Stimulated activated naive B cell treated with anti-CD40 and anti-IgM and Interleukin-4, amounts not matched to agents 10 μg/mL and 1 μg/mL and 100 μg/mL, for 72 hours (primary cell): ENCODE measurements at places on chromosomes 5 and 9.
A peak's percentile ranks its signal among the peaks of the same experiment; 100 is the strongest.

DNA sequence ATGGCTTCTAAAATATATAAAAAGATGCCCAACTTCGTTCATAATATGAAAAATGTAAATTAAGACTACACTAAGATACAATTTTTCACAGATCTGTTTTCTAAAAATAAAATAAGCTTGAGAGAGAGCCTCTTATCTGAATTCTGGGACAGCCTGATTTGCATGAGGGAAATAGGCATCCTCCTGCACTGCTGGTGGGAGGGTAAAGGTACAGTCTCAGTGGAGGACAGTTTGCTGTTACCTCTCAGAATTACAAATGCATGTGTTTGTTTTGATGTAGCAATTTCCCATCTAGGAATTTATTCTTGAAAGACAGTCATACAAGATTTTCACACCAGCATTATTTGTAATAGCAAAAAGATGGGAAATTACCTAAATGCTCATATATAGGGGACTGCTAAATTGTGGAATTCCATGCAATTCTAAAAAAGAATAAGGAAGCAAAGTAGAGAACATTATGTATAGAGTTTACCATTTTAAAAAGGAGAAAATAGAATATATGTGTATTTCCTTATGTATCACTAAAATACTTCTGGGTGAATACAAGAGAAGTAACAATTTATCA, 75.7 kb downstream of the ZSWIM6 start:
- DNase-seq, result no peak

GRCh38 chr9:2602704-2603116, 18.9 kb upstream of the VLDLR start:
- no peak for DNase-seq

GRCh38 chr9:101337237-101337636, 47.6 kb downstream of the BAAT start:
- DNase-seq, result no peak

DNA sequence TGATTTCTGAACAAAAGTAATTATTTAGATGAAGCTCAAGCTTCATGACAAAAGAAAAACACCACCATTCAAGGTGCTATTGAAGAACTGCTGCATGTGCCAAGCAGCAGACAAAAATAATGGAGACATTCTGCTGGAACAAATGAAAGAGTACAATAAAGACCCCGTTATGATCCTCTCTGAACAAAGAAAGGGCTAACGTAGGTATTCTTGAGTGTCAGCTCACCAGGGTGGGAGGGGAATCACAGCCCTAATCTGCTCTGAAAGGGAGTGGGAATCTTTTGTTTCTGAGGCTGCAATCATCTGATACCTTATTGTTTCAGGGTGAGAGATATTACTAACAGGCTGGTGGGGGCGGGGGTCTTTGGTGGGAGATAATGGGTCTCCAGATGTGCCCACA, 15.4 kb downstream of the CEMIP2 start:
- no peak for DNase-seq

- no peak for DNase-seq
These were observed 65.7 kb downstream of the IRX2 start for GRCh38 chr5:2685651-2686272.

- DNase-seq, result no peak
These were observed 31.6 kb downstream of the TMEM161B start for GRCh38 chr5:88236866-88237642.

- no peak for DNase-seq
These were observed 92.6 kb downstream of the DPYSL3 start for GRCh38 chr5:147417135-147417813.

DNA sequence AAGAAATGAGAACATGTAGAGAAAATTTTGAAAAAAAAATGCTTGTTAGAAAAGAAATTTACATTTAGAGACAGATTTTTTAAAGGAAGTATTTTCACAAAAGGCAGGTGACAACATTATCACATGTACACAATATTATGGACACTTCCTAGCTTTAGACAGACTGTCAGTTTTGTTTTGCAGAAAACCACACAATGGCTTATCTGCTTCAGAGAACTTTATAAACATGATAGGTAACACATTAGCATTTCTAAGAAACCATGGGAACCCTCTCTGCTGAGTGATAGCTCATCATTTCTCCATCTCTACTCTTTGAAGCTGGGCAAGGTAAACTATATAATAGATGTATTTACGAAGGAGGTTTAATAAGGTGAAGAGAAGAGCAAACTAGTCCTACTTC, 25.6 kb downstream of the POU5F2 start:
- no peak for DNase-seq

DNA sequence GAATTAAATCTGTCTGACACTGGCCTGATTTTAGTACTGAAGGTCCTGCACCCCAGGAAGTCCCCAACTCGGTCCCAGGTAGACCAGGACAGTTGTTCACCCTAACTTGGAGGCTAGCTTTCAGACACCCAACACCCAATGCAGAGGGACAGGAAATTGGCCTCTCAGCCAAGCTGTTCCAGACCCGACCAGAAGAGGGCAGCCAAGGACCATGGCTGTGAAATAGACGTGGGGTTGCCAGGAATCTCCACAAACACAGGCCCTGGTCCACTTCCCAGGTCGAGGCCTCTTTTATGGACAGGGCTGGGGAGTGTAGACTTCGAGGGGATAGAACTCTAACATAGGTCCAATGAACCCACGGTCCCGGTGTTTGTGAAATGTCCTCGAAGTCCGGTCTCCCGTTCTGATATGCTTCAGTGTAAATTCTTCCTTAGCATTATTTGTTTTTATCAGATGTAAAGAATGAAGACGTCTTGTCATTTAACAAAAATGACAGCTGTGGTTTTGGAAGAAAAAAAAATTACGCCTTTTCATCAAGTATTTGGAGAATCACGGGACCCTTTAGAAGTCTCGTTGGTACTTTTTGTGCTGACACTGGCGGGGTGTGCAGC, 260.3 kb upstream of the ADAMTS16 start:
- DNase-seq, result peak; percentile 26

GRCh38 chr5:74452856-74453255, 187.7 kb downstream of the ENC1 start:
- peak; percentile 20 for DNase-seq

- no peak for DNase-seq
These were observed 31.7 kb downstream of the ZDHHC21 start for GRCh38 chr9:14661421-14662059.

GRCh38 chr9:113572076-113572861, 108.7 kb downstream of the RGS3 start:
- DNase-seq, result no peak

DNA sequence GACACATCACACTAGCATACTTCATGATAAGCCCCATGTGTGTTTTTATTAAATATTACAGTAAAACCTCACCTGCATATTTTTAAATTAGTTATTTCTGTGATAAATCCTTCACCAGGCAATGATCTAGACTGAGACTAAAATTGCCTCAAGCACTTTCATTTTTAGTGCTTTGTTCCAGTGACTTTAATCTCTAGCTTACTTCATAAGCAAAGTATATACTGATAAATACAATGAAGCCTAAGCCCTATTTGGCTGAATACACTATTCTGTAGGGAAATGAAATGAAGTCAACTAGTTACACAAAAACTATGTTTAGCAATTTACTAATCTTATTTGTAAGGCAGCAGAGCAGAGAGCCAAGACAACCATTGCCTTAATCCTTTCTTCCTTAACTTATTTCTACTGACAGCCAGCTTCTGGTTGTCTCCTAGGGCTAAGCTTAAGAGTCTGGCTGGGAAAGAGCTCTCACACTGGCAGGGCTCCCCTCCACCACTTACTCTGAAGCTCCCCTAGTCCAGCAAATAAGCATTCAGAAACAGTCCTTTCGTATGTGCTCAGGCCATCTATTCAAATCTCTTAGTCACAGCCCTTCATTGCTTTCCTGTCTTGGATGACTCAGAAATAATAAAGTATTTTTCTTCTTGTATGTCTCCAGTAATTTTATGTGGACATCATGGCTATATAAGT, 31.4 kb upstream of the MTAP start:
- no peak for DNase-seq

DNA sequence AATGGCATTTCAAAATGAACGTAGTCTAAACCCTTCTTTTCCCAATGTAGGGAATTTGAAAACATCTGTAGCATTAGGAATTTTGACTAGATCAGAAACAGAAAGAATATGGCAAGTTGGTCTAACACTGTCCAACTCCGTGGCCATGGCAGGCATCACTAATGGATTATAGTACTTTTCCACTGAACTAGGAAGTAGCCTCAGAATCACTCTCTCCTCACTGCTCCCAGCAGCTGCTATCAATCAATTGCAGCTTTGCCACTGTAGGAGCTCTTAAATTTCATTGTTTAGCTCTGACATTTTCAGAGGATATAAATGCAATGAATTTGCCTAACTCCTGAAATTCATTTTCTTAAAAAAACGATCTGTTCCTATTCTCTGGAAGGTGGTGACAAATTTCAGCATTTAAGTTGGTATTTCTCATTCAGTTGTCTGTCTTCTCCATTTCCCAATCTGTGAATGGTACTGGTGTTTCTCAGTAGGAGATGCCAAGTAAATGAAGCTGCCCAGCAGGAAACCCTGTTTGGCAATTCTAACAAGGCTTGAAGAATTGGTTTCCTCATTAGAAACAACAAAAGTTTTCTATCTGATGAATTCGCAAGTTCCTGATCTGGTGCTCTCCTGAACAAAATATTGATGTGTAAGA, 64.7 kb downstream of the TLR4 start:
- no peak for DNase-seq

DNA sequence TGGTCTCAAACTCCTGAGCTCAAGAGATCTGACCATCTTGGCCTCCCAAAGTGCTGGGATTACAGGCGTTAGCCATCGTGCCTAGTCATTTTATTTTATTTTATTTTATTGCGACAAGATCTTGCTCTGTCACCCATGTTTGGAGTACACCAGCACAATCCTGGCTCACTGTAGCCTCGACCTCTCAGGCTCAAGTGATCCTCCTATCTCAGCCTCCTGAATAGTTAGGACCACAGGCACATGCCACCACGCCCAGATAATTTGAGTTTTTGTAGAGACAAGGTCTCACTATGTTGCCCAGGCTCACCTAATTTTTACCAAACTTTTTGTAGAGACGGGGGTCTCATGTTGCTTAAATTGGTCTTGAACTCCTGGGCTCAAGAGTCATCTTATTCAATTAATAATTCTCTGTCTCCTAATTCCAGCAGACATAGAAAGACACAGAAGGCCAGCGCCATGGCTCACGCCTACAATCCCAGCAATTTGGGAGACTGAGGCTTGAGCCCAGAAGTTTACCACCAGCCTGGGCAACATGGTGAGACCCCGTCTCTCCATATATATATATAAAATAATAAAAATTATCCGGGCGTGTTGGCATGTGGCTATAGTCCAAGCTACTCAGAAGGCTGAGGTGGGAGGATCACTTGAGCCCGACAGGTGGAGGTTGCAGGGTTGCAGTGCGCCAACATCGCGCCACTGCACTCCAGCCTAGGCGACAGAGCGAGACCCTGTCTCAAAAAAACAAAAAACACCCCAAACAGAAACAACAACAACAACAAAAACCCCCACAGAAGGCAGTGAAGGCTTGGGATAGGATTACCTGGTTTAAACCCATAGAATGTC, 1.0 kb upstream of the UBAP1 start:
- DNase-seq, result no peak

GRCh38 chr5:73160239-73160671, 12.7 kb upstream of the TMEM174 start:
- DNase-seq, result peak; percentile 44

GRCh38 chr5:432928-433791, 9.8 kb upstream of the EXOC3 start:
- DNase-seq, result no peak
